ENCODE measurements at places on chromosomes 2 and 18. TPM values are rescaled to one million over a fixed set of nuclear protein-coding genes. Genes with fewer than 3 reads are reported as not detected.

IL1RN gene
- total RNA-seq, result not detected

PCARE gene
- not detected for total RNA-seq

DSG1 gene
- not detected for total RNA-seq

POMC gene
- 6.5 TPM for total RNA-seq

UGT1A8 gene
- not detected for total RNA-seq

COL6A3 gene
- total RNA-seq, result 496 TPM

RAB10 gene
- total RNA-seq, result 75.0 TPM

PROKR1 gene
- not detected for total RNA-seq

RAMP1 gene
- total RNA-seq, result 6.4 TPM

MOGAT1 gene
- not detected for total RNA-seq

SUPT7L gene
- 23.7 TPM for total RNA-seq

AKAIN1 gene
- total RNA-seq, result not detected

VWA3B gene
- under 0.01 TPM for total RNA-seq

C1QL2 gene
- total RNA-seq, result not detected

ITGB1BP1 gene
- 59.3 TPM for total RNA-seq

PSMA8 gene
- total RNA-seq, result not detected

TNS1 gene
- total RNA-seq, result 61.0 TPM

HOXD4 gene
- 14.5 TPM for total RNA-seq

FNDC4 gene
- total RNA-seq, result 35.9 TPM

SERPINB4 gene
- total RNA-seq, result not detected

DCC gene
- total RNA-seq, result not detected

HOXD13 gene
- not detected for total RNA-seq
